ENCODE measurements at places on chromosomes 4 and X.
A peak's percentile ranks its signal among the peaks of the same experiment; 100 is the strongest.

GRCh38 chr4:158422546-158422945 lies 99.1 kb upstream of the RXFP1 start:
- DNase-seq: no peak

DNA sequence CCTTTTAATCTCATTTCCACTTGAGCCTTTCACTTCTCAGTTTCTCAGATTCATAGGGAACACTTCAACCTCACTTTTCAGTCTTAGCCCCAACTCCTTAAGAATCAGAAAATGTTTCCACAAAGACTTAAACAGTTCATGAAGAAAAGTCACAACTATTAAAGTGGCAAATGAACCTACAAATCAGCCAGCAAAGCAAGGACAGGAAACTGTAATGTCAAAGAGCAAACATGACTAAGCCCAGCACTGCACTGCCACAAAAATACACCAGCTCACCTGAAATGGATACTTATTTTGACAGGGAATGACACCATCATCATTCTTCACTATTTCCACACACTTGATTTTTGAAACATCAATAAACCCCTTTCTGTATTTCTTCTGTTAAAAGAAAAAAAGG lies 41.8 kb upstream of the TXK start:
- DNase-seq: peak; percentile 16

GRCh38 chrX:119541188-119541587 lies 24.0 kb downstream of the STEEP1 start:
- DNase-seq: peak; percentile 83

- no peak for DNase-seq
Observed at GRCh38 chrX:96861661-96862060, 22.0 kb upstream of the RPA4 start.

DNA sequence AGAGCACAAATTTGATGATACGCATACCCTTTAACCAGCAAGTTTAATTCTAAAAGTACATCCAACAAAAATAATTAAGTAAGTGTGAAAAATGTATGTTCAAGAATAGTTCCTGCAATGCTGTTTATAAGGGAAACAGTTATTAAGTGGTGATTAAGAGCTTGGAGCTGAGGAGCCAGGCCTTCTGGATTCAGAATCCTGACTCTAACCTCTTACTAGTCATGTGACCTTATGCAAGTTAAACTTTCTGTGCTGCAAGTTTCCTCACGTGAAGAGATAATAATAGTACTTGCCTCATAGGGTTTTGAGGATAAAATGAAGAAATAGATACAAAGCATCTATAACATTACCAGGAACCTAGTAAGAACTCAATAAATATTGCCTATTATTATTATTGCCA lies 77.7 kb downstream of the FAM13A start:
- no peak for DNase-seq

DNA sequence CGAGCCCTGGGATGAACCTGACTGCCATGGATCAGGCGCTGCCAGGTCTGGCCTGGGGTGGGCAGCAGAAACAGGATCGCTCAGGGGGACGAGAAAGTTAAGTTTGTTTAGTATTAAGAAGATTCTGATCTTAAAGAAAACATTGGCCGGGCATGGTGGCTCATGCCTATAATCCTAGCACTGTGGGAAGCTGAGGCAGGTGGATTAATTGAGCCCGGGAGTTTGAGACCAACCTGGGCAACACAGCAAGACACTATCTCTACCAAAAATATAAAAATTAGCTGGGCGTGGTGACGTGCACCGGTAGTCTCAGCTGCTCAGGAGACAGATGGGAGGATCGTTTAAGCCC lies 696 bp upstream of the FLNA start:
- DNase-seq: no peak

DNA sequence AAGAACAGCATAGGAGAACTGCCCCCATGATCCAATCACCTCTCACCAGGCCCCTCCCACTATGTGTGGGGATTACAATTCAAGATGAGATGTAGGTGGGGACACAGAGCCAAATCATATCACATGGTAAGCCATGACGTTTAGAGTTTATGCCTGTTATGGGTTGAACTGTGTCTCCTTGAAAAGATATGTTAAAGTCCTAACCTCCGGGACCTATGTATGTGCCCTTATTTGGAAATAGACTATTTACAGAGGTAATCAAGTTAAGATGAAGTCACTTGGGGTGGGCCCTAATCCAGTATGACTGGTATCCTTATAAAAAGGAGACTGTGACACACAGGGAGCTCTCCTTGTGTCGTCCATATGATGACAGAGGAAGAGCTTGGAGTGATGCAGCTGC lies 25.2 kb upstream of the SLC2A9 start:
- peak; percentile 41 for DNase-seq

DNA sequence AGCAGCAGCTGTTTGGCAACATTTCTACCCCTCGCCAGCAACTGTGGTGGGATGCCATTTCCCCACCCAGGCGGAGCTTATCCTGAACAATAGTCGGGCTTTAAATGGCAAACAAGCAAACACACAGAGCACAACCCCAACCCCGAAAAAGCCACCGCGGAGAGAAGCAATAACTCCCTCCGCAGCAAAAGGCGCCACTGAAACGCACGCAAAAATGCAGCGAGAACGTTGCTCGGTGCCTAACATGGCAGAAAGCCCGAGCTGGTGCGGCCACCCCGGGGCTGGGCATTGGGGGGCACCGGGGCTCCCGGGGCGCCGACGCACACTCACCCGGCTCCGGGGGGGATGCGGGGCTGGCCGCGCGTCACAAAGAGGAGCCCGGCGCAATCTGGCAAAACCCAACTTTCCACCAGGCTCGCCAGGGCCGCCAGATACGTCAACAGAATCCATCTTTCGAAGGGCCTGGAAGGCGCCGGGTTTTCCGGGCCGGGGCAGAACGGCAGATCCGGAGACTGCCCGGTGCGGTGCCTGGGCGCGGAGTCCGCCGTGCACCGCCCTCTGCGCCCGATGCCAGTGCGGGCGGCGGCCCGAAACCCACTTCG lies 818 bp downstream of the RAI2 start:
- no peak for DNase-seq
